ENCODE measurements at places on chromosomes 5 and 9.
A peak's percentile ranks its signal among the peaks of the same experiment; 100 is the strongest.

DNA sequence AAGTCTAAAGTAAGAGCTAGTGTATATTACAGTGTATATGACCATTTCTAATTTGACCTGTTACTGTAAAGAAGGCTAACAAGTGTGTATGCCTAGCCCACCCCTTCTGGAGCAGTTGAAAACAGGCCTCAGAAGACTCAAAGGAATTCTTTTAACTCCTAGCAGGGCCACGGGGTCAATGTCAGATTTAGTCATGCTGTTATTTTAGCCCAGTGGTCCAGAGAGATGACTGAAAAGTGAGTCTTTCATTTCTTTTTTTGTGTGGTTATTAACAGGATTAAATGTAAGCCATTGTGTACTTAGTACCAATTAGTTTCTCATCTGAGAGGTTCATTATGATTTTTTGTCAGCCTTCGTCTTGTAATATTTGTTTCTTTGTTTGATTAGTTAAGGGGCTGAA, 24.4 kb downstream of the ZCCHC7 start:
- peak; percentile 50 for DNase-seq

DNA sequence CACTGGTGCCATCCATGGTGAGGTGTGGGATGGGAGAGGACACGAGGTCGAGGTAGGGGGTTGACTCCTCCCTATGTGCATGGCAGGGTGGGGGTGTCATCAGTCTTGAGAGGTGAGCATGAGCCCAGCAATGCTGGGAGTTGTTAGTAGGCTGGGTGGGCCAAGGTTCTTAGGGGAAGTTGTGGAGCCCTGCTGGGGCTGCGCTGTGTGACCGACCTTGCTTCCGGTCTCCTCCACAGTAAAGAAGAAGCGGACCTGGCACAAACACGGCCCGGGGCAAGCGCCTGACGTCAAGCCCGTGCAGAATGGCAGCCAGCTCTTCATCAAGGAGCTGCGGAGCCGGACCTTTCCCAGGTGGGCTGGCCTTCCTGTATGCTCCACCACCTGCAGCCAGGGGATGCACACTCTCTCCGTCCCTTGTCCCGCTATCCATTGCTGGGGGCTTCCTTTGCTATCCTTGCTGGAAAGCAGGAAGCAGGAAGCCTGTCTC, 59.8 kb downstream of the PHF2 start:
- DNase-seq: no peak

DNA sequence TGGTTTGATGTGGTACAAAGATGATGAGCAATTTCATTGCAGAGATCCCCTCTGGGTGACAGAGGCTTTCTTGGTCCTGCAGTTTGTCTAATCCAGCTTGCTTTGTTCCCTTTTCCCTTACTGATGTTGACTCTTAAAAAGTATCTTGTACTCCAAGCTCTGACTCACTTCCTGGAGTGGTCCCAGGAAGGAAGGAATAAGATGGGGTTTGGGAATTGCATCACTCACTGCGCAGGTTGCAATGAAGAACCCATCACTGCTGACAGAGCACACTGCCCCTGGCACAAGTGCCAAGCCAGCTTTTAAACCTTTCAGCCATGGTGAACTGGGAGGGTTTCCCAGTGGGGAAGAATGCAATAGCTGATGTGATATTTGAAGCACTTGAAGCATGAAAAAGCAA, 662.2 kb upstream of the CTNND2 start:
- DNase-seq: peak; percentile 43

GRCh38 chr5:181160152-181160754, 12.9 kb downstream of the OR2V2 start:
- peak; percentile 60 for DNase-seq

- no peak for DNase-seq
Measured at GRCh38 chr5:36162810-36163486, 11.0 kb downstream of the SKP2 start.

DNA sequence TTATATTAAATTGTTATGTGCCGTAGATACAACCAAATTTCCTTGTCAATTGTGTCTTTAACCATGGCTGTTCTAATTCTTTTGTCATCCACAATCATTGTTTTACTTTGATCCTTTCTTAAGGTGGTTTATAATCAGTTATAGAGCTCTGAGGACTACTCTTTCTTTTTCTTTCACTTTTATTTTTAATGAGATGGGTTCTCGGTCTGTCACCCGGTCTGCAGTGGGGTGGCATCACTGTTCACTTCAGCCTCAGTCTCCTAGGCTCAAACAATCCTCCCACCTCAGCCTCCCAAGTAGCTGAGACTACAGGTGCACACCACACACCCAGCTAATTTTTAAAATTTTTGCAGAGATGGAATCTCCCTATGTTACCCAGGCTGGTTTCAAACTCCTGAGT, 74.2 kb downstream of the ANXA2R start:
- DNase-seq: no peak
